Left renal pelvis (tissue), 4 donors: ENCODE measurements at places on chromosomes 1 and 21.

GRCh38 chr1:30029677-30030076 lies 693.7 kb downstream of the MATN1 start:
- no peak for DNase-seq

GRCh38 chr1:203028784-203029553 lies 2.7 kb downstream of the PPFIA4 start:
- DNase-seq, result no peak

DNA sequence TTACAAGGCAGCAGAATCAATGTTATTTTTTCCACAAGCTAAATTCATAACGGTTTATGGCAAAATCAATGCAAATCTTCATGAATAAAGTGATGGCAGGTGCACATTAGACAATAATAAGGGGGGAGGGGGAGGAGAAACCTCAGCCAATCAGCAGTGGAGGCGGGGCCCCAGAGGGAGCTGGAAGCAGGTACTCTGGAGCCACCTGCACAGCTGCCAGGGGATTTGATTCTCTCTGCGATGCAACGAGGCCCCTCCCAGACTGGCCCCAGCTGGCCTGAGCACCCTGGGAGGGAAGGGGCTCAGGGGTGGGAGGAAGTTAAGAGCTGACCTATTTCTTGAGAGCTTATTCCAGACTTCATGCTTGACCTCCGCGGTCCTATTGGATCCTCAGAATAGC lies 127.8 kb upstream of the IGSF21 start:
- no peak for DNase-seq

DNA sequence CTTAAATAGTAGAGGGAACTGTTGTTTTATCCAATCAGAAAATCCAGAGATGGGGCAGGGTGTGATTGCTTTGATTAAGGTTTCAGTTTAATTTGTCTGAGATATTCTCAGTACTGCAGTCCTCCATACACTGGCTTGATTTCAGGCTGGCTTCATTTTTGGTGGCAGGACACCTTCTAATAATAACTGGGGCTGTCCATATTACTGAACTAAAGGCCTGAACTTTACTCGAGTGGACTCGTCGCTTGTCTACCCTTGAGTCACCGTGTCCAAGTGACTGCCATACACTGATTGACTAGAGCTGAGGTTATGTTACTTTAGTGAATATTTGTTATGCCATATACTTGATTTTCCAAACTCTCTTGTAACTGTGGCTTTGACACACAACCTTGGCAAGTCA lies 228.8 kb downstream of the DNAH14 start:
- no peak for DNase-seq

GRCh38 chr21:42117967-42118780 lies 47.1 kb downstream of the UMODL1 start:
- DNase-seq, result no peak

GRCh38 chr1:49854741-49855140 lies 169.0 kb downstream of the AGBL4 start:
- no peak for DNase-seq

DNA sequence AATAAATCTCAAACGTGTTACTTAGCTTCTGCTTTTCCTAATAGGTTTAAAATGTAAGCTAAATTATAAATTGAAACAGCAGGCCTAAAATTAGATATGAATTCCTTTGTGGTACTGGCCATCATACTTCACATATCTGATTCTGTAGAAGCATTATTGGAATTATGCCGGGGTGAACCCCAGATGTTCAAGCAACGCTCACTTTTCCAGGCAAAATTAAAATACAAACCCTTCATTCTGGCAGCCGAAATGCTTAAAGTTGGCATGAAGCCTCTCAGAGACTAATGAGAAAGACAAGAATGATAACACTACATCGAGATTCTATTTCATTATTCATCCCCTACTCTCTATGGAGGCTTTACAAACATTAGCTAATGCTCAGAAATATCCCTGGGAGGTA lies 1352.7 kb upstream of the ADGRL2 start:
- DNase-seq, result no peak
